Stimulated activated CD8-positive, alpha-beta memory T cell treated with anti-CD3 and anti-CD28 coated beads, Interleukin-15, amount 100 ng/mL, for 4 hours (primary cell): ENCODE measurements at places on chromosomes 1 and 21.

- no peak for DNase-seq
These were observed 27.7 kb downstream of the CDC42 start for GRCh38 chr1:22080191-22080590.

GRCh38 chr1:209387969-209388329 is 195.6 kb upstream of the CAMK1G start:
- no peak for DNase-seq

GRCh38 chr1:33641104-33641830 is 168.8 kb downstream of the ZSCAN20 start:
- DNase-seq: no peak

DNA sequence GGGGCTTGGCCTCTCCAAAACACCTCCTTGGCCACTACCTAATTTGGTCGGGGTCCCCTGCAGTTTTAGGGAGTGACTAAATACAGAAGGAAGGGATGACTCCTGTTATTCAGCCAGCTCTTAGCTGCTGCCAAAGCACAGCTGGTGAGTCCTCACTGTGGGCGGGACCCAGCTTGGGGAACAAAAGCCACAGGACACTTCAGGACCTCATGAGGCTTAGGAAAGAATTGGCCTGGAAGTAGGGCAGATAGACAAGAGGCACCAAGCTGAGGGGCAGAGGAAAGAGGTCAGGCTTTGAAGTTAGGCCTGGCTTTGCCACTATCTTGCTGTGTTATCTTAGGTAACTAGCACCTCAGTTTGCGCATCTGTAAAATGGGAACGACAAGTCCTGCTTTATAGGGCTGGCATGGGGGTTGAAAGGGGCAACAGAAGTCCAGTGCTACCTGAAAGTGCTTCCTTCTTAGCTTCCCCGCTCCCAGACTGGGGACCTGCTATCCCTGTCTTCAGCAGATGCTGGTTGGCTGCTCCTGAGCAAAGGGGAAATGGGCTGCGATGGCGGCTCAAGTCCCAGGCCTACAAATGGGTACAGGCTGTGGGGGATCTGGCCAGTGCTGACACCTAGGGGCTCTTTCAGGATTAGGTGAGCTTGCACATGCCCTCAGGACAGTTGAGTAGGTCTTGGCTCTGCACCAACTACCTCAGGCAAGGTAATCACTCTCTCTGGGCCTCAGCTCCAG is 15.7 kb downstream of the IFI6 start:
- no peak for DNase-seq

- no peak for DNase-seq
These were observed 35.8 kb downstream of the GLIS1 start for GRCh38 chr1:53703174-53703573.

DNA sequence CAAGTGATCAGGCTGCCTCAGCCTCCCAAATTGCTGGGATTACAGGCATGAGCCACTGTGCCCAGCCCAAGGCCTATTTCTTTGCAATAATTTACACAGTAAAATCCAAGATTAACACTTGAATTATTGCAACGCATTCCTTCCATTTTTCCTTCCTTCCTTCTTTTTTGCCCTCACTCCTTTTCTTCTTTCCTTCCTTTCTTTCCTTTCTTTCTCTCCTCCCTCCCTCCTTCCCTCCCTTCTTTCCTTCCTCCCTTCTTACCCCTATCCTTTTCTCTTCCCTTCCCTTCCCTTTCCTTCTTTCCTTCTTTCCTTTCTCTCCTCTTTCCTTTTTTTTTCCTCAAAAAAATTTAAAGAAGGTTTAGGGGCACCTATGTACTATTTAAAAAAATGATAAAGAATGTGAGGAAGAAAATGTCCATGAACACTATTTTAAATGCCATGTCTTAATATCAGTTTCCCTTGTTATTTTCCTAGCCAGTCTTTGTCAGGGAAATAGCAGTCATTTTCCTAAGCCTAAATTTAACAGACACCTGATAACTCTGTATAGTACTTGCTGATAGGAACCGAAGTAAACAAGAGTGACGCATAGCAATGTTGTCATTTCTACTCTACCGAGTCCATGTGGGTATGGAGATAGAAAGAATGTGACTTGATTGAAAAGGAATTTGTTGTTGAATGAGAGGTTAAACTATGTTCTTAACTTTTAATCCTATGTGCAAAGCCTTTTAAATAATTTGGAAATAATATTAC is 79.8 kb upstream of the HMCN1 start:
- DNase-seq: no peak
